Progenitor cell of endocrine pancreas (in vitro differentiated cells): ENCODE measurements at places on chromosomes 12 and 14.

DNA sequence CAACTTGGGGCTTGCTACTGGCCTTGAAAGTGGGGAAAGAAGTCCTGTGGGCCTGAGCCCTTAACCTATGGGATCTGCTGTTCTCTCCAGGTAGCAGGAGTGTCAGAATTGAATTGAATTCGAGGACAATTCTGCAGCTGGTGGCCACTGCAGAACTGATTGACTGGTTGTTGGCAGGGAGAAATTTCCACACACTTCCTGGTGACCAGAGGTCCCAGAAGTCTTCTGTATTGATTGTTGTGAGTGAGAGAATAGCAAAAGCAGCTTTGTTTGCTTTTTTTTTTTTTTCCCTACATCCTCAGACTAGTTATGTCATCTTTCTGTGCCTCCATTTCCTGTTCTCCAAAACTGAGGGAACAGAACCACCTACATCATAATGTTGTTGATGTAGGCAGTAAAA lies 64.1 kb downstream of the PRICKLE1 start:
- H3K36me3 ChIP-seq: peaks cover 6% of the 10 kb centered on the region
- no peaks in the 10 kb centered on the region for H3K27me3 ChIP-seq
- H3K27ac ChIP-seq: peak overlapping the region; percentile 75
- no peak for DNase-seq
- peaks cover 17% of the 10 kb centered on the region for H3K4me1 ChIP-seq
- H3K4me3 ChIP-seq: no peak overlapping the region

- H3K4me3 ChIP-seq: no peak overlapping the region
- no peak for DNase-seq
- peak overlapping the region; percentile 64 for H3K27ac ChIP-seq
- H3K27me3 ChIP-seq: no peaks in the 10 kb centered on the region
Observed at GRCh38 chr14:99569725-99570543, 34.1 kb downstream of the CCDC85C start.

DNA sequence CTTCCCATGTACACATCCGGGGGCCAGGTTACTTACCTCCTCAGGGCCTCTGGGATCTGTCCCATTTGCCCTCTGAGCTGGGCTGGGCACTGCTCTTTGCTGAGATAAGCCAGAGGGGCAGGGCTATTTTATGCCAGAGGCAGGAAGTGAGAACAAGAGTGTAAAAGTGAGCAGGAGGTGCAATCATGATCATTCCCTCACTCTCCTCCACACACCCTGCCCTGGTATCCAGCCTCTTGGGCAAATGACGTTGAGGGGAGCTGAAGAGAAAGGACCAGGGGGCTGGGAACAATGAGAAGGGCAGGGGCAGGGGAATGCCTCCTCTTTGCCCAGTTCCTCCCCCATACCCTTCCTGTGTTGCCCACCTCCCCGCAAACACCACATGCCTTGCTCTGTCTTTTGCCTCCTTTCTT lies 4.2 kb downstream of the LPAR5 start:
- no peak for DNase-seq
- no peak overlapping the region for H3K4me3 ChIP-seq
- peaks cover 50% of the 10 kb centered on the region for H3K27me3 ChIP-seq
- no peak overlapping the region for H3K27ac ChIP-seq

DNA sequence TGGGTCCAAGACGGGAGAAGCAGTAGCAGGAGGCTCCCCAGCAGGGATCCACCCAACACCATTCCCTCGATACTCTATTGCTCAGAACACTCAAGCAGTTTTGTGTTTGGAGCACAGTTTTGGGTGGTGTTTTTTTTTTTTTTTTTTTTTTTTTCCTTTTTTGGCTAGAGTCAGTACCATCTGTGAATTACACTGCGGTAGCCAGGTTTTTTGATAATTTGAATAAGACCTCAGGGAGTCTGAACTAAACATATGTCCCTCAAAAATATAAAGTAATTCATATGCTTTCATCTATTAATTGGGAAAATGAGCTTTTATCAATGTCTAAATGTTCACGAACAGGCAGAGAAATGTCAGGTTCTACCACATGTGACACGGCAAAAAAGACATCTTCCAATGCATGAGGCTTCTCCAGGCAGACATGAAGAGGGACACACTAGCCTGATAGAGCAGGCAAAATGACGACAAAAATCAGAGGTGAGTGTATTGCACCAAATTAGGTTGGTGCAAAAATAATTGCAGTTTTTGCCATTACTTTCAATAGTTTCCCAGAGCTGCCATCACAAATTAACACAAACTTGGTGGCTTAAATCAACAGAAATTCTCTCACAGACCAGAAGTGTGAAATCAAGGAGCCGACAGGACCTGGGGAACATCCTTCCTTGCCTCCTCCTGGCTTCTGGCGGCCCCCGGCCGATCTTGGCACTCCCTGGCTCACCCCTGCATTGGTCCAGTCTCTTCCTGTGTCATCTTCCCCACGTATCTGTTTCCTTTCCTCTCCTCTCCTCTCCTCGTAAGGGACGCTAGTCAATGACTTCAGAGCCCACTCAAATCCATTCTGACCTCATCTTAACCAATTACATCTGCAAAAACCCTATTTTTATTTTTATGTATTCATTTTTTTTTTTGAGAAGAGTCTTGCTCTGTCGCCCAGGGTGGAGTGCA lies 33.9 kb downstream of the FOXN3 start:
- no peak overlapping the region for H3K4me3 ChIP-seq
- H3K27me3 ChIP-seq: peaks cover 8% of the 10 kb centered on the region
- DNase-seq: no peak
- H3K36me3 ChIP-seq: peaks cover 6% of the 10 kb centered on the region

- H3K4me3 ChIP-seq: no peak overlapping the region
- H3K4me1 ChIP-seq: no peaks in the 10 kb centered on the region
- DNase-seq: no peak
- H3K27me3 ChIP-seq: no peaks in the 10 kb centered on the region
- no peak overlapping the region for H3K27ac ChIP-seq
Observed at GRCh38 chr14:53391156-53391555, 238.0 kb upstream of the DDHD1 start.

- peak overlapping the region; percentile 56 for H3K27ac ChIP-seq
- DNase-seq: no peak
- no peaks in the 10 kb centered on the region for H3K4me1 ChIP-seq
- no peak overlapping the region for H3K4me3 ChIP-seq
Observed at GRCh38 chr12:109165599-109165998, 49.2 kb downstream of the ACACB start.

DNA sequence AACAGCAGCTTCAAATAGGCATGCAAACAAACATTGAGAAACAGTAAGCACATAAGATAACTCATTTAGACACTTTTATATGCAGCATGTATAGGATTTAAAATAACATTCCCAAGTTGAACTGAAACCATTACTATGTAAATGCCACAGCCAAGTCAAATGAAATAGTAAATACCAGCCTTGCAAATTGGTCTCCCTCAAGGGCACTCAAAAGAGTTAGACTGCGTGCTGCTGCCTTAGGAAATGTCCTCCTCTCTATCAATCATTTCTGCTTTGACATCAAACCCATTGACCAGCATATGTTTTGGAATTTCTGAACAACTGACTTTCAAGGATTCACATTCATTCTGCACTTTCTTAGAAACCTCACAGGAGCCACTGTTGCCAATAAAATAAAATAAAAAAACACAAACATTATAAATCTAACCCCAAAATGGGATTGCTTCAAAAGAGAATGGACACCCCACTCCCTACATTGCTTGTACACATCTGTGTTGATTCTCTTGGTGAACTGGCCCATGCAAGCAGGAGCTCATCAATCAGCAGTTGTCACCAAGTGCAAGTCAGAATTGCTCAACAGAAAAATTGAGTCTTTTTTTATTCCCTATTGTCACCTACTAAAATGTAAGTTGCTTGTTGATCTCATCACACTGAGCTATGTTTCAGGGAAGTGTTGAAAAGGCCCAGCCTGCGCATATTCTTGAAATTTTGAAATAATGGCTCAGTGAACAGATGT lies 256.2 kb downstream of the DAD1 start:
- no peak for DNase-seq
- no peaks in the 10 kb centered on the region for H3K27me3 ChIP-seq
- H3K4me1 ChIP-seq: peaks cover 53% of the 10 kb centered on the region
- H3K36me3 ChIP-seq: peaks cover 2% of the 10 kb centered on the region
- peak overlapping the region; percentile 97 for H3K27ac ChIP-seq
- peak overlapping the region; percentile 29 for H3K4me3 ChIP-seq

DNA sequence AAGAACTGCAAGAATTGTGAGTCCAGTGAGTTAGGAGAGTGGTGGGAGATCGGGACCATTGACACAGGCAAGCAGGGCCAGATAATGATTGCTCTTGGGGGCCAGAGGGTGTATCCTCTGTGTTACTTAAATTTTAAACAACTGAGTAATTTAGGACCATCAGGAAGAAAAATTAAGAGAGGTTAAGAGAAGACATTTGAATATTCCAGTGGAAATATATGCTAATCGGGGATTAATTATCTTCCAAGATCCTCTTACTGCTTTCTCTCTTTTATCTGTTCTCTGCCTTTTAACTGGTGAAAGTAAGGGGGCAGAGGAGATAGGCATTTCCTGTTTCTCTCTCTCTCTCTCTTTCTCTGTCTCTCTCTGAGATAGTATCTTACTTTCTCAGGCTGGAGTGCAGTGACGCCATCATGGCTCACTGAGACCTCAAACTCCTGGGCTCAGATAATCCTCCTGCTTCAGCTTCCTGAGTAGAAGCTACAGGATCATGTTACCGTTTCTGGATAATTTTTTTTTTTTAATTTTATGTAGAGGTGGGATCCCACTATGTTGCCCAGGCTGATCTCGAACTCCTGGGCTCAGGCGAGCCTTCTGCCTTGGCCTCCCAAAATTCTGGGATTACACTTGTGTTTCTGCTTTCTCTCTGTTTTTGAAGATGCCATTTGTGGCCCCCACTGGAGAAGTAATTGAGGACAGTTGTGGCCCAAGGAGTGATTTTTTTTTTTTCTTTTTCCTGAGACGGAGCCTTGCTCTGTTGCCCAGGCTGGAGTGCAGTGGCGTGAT lies 85.1 kb downstream of the DIP2B start:
- no peak for DNase-seq
- no peak overlapping the region for H3K4me3 ChIP-seq
- H3K27ac ChIP-seq: peak overlapping the region; percentile 54
- peaks cover 10% of the 10 kb centered on the region for H3K4me1 ChIP-seq
- no peaks in the 10 kb centered on the region for H3K27me3 ChIP-seq
- H3K36me3 ChIP-seq: peaks cover 1% of the 10 kb centered on the region

DNA sequence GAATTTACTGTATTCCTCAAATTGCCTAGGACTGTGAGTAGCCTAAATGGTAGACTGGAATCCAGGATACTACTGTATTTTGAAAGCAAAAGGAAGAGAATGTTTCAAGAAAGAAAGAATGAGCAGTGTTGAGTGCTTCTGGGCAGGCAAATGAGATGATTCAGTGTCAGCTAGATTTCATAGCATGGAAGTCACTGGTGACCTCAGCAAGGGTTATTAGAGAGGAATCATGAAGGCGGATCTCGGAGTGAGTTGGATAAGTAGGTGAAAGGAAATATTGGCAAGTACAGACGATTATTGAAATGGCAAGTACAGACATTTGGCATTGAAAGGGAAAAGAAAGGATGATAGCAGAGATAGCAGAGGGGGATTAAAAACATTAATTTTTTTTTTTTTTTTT lies 27.1 kb downstream of the VRK1 start:
- H3K27ac ChIP-seq: no peak overlapping the region
- H3K27me3 ChIP-seq: no peaks in the 10 kb centered on the region
- H3K36me3 ChIP-seq: peaks cover 6% of the 10 kb centered on the region
- peaks cover 11% of the 10 kb centered on the region for H3K4me1 ChIP-seq
- H3K4me3 ChIP-seq: no peak overlapping the region

DNA sequence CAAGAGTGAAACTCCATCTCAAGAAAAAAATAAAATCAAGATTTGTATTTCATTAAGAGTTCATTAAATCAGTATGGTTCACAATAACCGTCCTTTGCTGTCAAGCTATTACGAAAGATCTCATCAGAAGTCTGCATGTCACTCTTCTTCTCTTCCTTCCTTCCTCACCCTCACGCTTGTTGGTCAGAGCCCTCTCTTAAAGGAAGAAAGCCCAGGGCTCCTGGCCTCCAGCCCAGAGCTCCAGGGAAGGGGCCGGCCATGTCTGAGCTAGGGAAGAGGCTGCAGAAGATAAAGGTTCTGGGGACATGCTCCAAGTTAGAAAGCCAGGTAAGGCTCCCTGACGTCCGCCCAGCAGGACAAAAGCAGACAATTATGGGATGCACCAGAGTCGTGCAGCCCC lies 43.1 kb upstream of the DLK1 start:
- H3K27ac ChIP-seq: no peak overlapping the region
- peaks cover 7% of the 10 kb centered on the region for H3K4me1 ChIP-seq
- peaks cover 20% of the 10 kb centered on the region for H3K27me3 ChIP-seq

- DNase-seq: no peak
- H3K4me1 ChIP-seq: peaks cover 5% of the 10 kb centered on the region
- peak overlapping the region; percentile 73 for H3K4me3 ChIP-seq
- H3K27ac ChIP-seq: peak overlapping the region; percentile 2
- no peaks in the 10 kb centered on the region for H3K36me3 ChIP-seq
- no peaks in the 10 kb centered on the region for H3K27me3 ChIP-seq
Observed at GRCh38 chr14:40630471-40630870, 976.2 kb upstream of the LRFN5 start.

GRCh38 chr12:28320353-28320752 lies 130.1 kb downstream of the CCDC91 start:
- peak overlapping the region; percentile 27 for H3K4me3 ChIP-seq
- H3K4me1 ChIP-seq: peaks cover 56% of the 10 kb centered on the region
- H3K27ac ChIP-seq: peak overlapping the region; percentile 94
- no peak for DNase-seq
- peaks cover 14% of the 10 kb centered on the region for H3K36me3 ChIP-seq

- peaks cover 10% of the 10 kb centered on the region for H3K4me1 ChIP-seq
- H3K4me3 ChIP-seq: no peak overlapping the region
- no peaks in the 10 kb centered on the region for H3K27me3 ChIP-seq
- H3K27ac ChIP-seq: peak overlapping the region; percentile 13
- H3K36me3 ChIP-seq: no peaks in the 10 kb centered on the region
Observed at GRCh38 chr12:47346251-47347019, 266.7 kb upstream of the AMIGO2 start.

DNA sequence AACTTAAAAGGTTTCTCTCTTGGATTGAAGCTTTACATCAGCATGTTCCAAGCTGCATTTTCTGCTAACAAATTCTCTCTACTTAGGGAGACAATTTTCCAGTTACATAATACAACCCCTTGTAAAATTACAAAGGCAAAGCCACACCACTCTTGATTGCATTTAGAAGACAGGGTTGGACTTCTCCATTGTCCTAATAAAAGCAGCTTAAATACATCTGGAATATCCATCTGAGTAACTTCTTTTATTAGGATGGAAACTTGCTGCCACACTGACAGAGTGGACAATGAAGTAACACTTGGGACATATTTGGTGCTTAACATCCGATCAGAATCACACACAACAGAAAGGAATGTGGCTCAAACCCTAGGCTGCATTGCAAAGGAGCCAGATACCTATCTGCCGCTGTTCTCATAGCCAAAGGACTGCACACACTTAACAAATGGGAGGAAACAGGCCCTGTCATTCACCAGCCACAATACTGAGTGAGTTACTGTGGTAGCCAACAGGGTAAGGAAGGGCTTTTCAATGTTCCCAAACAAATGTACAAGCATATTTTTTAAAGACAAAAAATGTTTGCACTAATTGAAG lies 157.2 kb downstream of the PAX9 start:
- no peaks in the 10 kb centered on the region for H3K36me3 ChIP-seq
- H3K4me3 ChIP-seq: no peak overlapping the region
- no peak for DNase-seq
- peaks cover 68% of the 10 kb centered on the region for H3K27me3 ChIP-seq

- H3K27ac ChIP-seq: no peak overlapping the region
- DNase-seq: no peak
- no peaks in the 10 kb centered on the region for H3K36me3 ChIP-seq
- H3K4me3 ChIP-seq: no peak overlapping the region
Observed at GRCh38 chr14:74952697-74953484, 2.5 kb downstream of the PGF start.

GRCh38 chr12:127191129-127191528 lies 1075.8 kb upstream of the TMEM132C start:
- peaks cover 2% of the 10 kb centered on the region for H3K4me1 ChIP-seq
- no peak overlapping the region for H3K27ac ChIP-seq
- H3K36me3 ChIP-seq: no peaks in the 10 kb centered on the region
- DNase-seq: no peak
- H3K27me3 ChIP-seq: no peaks in the 10 kb centered on the region
